ENCODE measurements at places on chromosomes 16 and 17. TPM values are rescaled to one million over a fixed set of nuclear protein-coding genes. Genes with fewer than 3 reads are reported as not detected.

GRCh38 chr16:51157698-51158097 lies 6.6 kb upstream of the SALL1 start:
- DNase-seq = no peak
- peaks cover 6% of the 10 kb centered on the region for H3K36me3 ChIP-seq
- H3K27ac ChIP-seq = no peak overlapping the region
- H3K4me3 ChIP-seq = no peak overlapping the region
- peaks cover 5% of the 10 kb centered on the region for H3K4me1 ChIP-seq

- H3K4me1 ChIP-seq = peaks cover 1% of the 10 kb centered on the region
- H3K4me3 ChIP-seq = no peak overlapping the region
- H3K27me3 ChIP-seq = no peaks in the 10 kb centered on the region
- peaks cover 61% of the 10 kb centered on the region for H3K36me3 ChIP-seq
Measured at GRCh38 chr17:81590121-81590520, 38.0 kb upstream of the FAAP100 start.

The RAB37 gene
- 7.5 TPM for total RNA-seq

GRCh38 chr16:48681520-48681919 lies 71.5 kb upstream of the N4BP1 start:
- H3K4me3 ChIP-seq = no peak overlapping the region
- no peak for DNase-seq
- peaks cover 6% of the 10 kb centered on the region for H3K27me3 ChIP-seq

DNA sequence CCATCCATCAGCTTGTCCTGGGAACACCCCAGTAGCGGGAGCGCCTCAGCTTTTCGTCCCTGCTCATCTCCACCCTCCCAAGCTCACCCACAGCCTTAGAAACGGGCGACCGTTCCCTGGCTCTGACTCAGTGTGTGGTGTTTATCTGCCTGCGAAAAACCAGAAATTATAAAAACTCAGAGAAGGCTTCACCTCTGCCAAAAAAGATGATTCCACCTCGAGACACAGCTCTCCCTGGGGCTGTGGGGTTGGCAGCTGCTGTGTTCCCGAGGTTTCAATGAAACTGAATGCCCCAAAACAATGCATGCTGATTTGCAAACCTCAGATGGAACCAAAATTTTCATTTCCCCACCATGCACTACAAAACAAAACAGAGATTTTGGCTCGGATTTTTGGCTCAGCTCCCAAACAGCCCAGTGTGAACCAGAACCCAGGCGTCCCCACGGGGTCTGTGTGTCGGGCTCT lies 62.4 kb upstream of the MED9 start:
- no peak for DNase-seq
- no peak overlapping the region for H3K4me3 ChIP-seq
- no peaks in the 10 kb centered on the region for H3K36me3 ChIP-seq
- no peak overlapping the region for H3K27ac ChIP-seq
- peaks cover 5% of the 10 kb centered on the region for H3K27me3 ChIP-seq

The FBXO39 gene
- total RNA-seq = 0.36 TPM

GRCh38 chr16:31108794-31109558 lies 790 bp downstream of the BCKDK start:
- peak overlapping the region; percentile 51 for H3K27ac ChIP-seq
- no peak for DNase-seq
- peaks cover 30% of the 10 kb centered on the region for H3K36me3 ChIP-seq
- peaks cover 24% of the 10 kb centered on the region for H3K4me1 ChIP-seq

- no peak overlapping the region for H3K4me3 ChIP-seq
- H3K4me1 ChIP-seq = peaks cover 12% of the 10 kb centered on the region
- DNase-seq = peak; percentile 73
- H3K27me3 ChIP-seq = no peaks in the 10 kb centered on the region
Measured at GRCh38 chr17:37506678-37507077, 17.0 kb downstream of the DUSP14 start.

The ALOX15 gene
- total RNA-seq = not detected

- H3K36me3 ChIP-seq = peaks cover 2% of the 10 kb centered on the region
- DNase-seq = no peak
- H3K27ac ChIP-seq = no peak overlapping the region
- H3K4me3 ChIP-seq = no peak overlapping the region
Measured at GRCh38 chr17:64358261-64358788, 32.3 kb downstream of the PECAM1 start.

DNA sequence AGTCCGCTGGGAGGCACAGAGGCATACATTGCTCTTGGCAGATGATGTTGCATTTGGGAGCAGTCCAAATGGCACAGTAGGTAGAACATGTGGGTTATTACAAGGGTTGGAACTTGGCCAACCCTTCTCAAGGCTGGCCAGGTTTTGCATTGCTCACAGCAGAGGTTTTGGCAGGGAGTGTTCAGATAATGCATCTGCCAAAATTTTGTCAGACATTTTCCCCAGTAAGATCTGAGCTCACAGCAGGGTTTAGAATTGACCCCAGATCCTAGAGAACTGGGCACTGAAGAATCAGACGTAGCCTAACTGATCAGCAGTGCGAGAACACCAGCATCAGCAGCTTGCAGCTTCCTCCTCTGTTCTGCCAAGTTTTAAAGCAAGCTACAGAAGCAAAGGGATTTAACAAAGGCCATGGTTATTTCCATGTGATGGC lies 468.8 kb upstream of the KIF2B start:
- no peak overlapping the region for H3K4me3 ChIP-seq
- no peaks in the 10 kb centered on the region for H3K27me3 ChIP-seq
- no peaks in the 10 kb centered on the region for H3K36me3 ChIP-seq
- H3K4me1 ChIP-seq = no peaks in the 10 kb centered on the region
- no peak overlapping the region for H3K27ac ChIP-seq

The KRTAP4-6 gene
- not detected for total RNA-seq

DNA sequence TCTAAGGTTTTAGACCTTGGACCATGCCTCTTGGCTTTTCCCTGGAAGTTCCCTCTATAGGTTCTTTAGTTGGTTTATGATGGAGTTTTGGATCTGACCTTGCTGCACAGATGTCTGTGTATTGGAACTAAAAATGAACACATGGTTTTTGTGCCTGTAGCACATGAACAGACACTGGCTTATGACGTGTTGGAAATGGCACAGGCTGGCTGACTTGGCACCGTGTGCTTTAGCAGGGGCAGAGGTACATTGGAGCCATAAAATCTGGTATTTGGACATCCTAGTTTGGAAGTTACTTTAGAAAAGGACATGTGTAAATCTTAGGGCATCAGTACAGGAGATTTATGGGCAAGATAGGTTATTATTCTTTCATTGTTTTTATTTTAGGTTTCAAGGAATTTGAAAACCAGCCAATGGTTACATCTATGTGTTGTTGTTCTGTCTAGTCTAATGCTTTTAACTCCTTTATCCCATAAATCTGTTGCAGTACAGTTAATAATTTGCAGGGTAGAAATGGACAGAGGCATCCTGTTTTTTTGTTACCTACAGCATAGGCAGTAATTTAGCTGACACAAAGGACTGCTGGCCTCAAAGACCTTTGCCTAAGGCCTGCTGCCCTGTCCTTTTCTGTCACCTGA lies 6.0 kb downstream of the SOCS7 start:
- H3K36me3 ChIP-seq = peaks cover 10% of the 10 kb centered on the region
- H3K4me3 ChIP-seq = no peak overlapping the region
- no peak for DNase-seq

The MT1E gene
- total RNA-seq = 136 TPM

All from activated CD4-positive, alpha-beta T cell treated with anti-CD3 and anti-CD28 coated beads, Interleukin-2, amount 10 ng/mL, durations not matched to agents 24 days and 14 days (primary cell).